ENCODE measurements at places on chromosomes 5 and 9. TPM values are rescaled to one million over a fixed set of nuclear protein-coding genes. Genes with fewer than 3 reads are reported as not detected.

The GRIA1 gene
- 0.44 TPM for total RNA-seq

The ZBTB6 gene
- 6.2 TPM for total RNA-seq

The CLIC3 gene
- not detected for total RNA-seq

The IFNA8 gene
- not detected for total RNA-seq

The TNFSF8 gene
- 2.4 TPM for total RNA-seq

The ADCY2 gene
- 7.1 TPM for total RNA-seq

The SEMA6A gene
- total RNA-seq, result 12.6 TPM

The ZNF366 gene
- total RNA-seq, result 3.2 TPM

The TAS2R1 gene
- total RNA-seq, result not detected

The FOXD4L6 gene
- total RNA-seq, result not detected

The RNF208 gene
- total RNA-seq, result not detected

The FAM81B gene
- not detected for total RNA-seq

The XPA gene
- total RNA-seq, result 18.7 TPM

The CREB3 gene
- total RNA-seq, result 38.1 TPM

The PLEKHG4B gene
- total RNA-seq, result not detected

The ERCC6L2 gene
- total RNA-seq, result 83.5 TPM

The ADAMTS19 gene
- total RNA-seq, result 0.88 TPM

The SHB gene
- total RNA-seq, result 4.1 TPM

The SLC4A9 gene
- not detected for total RNA-seq

The LHX2 gene
- not detected for total RNA-seq

The PDZD2 gene
- 57.7 TPM for total RNA-seq

The FABP6 gene
- not detected for total RNA-seq

The ESM1 gene
- not detected for total RNA-seq

All from subcutaneous adipose tissue (tissue), 4 donors.